Muscle of arm (tissue), 14 donors: ENCODE measurements at places on chromosomes 1 and 21.

- DNase-seq: no peak
Measured at GRCh38 chr1:205633421-205633976, 1.7 kb upstream of the ELK4 start.

DNA sequence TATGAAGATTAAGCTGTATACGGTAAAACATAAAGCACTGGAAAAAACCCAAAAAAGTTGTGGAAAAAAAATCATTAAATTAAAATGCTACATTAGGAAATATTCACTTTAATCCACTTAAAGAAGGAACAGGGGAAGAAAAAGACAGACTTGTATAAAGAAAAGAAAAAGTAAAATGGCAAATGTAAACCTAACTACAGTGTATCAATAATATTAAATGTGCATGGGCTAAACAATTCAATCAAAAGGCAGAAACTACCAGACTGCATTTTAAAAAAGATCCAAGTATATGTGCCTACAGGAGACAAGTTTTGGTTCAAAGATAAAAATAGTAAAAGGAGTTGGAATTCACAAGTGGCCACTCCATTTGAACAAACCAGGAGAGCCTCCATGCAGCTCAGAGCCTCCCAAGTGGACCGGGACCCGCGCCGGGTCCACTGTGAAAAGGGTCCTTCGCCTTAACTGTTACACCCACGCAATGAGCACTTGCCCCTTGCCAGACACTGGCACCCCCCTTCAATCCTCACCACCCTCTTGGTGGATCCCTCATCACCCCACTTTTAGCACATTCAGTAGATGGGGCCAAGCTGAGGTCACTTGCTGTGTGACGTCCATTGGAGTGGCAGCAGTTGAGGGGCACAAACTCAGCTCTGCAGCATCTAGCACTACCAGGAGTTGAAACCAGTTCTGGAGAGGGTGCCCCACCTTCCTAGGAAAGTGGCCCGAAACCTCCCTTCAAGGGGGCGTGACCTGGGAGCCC, 898 bp downstream of the C1orf174 start:
- no peak for DNase-seq

DNA sequence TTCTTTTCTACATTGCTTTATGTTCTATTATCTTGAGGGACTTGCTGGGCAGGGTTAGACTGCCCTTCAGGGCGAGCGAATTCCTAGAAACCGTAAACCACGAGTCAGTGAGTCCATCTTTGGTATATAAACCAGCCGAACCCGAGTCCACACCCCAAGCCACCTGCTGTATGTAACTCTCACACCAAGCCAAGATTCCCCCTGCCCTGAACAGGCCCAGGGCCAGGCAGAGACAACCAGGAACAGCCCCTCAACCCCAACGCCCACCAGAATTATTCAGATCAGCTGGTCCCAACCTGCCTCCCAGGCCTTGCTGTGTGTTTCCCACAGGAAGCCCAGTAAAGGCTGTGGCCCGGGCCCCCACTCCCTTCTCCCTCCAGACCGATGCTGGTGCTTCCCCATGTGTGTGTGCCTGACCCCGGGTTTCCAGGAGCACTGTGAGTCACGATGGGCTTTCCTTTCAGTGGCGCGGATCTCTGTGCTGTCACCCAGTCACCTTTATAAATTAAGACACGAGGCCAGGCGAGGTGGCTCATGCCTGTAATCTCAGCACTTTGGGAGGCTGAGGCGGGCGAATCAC, 17.1 kb downstream of the KIF17 start:
- no peak for DNase-seq

GRCh38 chr1:37495875-37496274, 18.7 kb downstream of the MEAF6 start:
- no peak for DNase-seq

DNA sequence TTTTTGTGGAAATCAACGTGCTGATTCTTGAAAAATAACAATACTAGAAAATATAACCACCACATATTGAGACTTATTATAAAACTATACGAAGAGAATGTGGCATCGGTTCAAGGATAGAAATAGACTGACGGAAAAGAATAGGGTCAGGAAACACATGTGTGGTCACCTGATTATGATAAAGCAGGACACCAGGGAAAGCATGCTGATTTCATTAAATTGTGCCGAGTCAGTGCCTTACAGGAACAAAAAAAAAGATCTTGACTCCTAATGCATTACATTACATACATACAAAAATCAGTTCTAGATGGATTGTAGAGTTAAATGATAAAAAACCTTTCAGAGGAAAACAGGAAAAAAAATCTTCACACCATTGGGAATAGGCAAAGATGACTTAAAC, 43.5 kb upstream of the SERPINC1 start:
- no peak for DNase-seq

GRCh38 chr1:242738702-242739645, 214.5 kb upstream of the PLD5 start:
- DNase-seq: peak; percentile 7

DNA sequence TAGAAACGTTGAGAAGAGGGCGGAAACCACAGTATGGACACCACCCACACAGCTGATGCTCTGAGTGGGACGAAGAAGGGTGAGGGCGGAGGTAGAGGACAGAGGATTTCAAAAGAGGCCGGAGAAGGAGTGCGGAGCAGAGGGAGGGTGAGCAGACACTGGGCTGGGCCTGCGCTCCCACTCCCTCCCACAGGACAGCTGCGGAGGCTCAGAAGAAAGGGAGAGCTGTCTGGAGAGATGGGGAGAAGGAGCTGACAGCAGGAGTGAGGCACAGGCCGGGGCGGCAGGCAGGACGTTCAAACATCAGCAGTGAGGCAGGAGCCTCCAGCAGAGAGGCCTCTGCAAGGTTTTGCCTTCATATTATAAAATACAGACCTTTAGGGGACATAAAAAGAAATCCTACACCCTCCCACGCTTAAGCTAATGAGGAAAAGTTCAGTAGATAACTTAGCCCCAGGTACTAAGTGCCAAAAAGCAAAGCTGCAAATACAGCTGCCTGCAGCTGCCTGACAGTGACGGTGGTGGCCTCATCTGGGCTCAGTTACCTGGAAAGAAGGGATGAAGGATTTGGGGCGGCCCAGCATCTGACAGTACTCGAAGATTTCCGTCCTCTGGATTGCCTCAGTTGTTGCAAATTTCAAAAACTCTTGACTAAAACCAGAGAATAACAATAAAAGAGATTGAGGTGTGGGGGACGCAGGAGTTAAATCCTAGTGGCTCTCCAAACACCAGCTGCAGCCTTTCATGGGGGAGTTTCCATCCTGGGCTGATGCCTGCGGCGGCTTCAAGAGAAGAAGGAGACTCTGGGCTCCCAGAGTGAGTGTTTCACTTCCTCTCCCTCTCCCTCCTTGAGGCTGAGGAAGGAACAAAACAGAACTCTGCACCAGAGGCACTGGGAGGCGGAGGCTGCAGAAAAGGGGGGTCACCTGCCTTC, 25.6 kb downstream of the SEC16B start:
- peak; percentile 42 for DNase-seq

GRCh38 chr21:27422435-27422834, 455.5 kb upstream of the ADAMTS5 start:
- DNase-seq: no peak

DNA sequence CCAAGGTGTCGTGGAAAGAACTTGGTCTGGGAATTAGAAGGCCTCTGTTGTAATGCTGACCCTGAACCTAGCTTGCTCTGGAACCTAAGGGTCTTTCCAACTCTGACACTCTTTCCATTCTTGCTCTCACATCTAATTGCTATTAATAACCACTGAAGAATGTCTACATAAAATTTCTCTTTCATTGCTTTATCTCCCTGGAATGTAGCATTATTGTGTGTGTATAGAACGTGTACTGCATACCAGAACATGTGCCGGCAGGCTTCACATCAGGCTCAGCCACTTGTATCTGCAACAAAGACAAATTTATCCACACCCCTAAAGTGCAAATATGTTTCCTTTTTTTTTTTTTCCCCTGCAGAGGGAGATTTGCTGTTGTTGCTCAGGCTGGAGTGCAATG, 13.9 kb upstream of the LAX1 start:
- no peak for DNase-seq

- no peak for DNase-seq
Measured at GRCh38 chr1:33302325-33302724, 18.6 kb downstream of the A3GALT2 start.

GRCh38 chr1:110213143-110213540, 3.0 kb downstream of the KCNC4 start:
- DNase-seq: no peak

- DNase-seq: no peak
Measured at GRCh38 chr1:117897551-117897950, 31.9 kb downstream of the GDAP2 start.

DNA sequence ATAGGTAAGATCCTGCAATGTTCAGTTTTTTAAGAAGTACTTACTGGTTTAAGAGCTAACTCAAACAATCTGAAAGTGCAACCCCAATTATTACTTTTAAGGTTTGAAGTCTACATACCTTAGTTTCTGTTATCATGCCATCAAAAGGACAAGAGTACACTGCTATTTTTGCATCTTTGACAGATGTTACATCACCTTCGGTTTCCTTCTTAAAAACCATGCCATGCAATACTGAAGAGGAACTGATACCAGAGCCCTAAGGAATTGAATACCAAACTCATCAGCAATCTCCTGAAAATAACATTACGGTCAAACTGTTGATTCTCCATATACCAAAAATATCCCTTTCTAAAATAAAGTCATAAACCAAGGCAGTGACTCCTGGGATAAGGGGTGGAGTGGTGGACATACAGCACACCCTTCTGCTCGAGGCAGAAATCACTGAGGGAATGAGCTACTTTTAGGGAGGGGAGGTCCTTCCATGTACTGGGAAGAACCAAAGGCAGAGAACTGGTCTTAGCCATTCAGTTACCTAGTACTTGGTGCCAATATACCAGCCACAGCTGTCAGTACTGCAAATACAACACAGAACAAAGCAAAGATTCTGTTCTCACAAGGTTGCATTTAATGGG, 8.5 kb downstream of the CCT8 start:
- no peak for DNase-seq
